ENCODE measurements at places on chromosomes 1 and 21.

GRCh38 chr1:151060007-151060656 lies at the start of gene MLLT11:
MLLT11 (plus strand) TSS chr1:151060397; CDS start chr1:151067225, 6,828 bp downstream.
- peak; percentile 15 for DNase-seq

DNA sequence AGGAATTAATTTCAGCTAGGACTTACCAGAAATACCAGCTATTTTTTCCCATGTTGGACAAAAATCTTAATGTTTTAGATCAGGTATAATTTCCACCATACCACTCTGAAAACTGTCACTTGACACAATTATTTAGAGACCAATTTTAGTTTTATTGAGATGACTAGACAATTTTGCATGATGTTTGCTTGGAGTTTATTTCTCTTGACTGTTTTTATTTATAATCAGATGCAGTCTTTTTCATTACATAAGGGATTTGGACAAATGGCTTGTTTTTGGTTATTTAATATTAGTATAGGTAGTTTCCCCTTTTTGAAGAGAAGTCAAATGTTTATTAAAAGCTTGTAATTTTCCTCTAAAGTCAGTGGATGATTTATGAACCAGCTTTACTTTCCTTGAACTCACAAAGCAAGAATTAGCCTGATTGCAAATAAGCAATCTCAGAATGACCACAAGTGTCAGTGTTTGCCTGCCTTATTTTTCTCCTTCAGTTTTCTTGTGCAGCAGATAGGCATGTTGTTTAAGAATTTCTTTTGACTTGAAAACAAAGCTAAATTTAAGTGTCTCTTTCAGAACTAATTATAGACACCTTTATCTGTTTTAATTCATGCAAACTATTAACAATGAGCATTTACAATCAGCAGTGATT lies 3.8 kb upstream of the B3GALT2 start:
- no peak for DNase-seq

DNA sequence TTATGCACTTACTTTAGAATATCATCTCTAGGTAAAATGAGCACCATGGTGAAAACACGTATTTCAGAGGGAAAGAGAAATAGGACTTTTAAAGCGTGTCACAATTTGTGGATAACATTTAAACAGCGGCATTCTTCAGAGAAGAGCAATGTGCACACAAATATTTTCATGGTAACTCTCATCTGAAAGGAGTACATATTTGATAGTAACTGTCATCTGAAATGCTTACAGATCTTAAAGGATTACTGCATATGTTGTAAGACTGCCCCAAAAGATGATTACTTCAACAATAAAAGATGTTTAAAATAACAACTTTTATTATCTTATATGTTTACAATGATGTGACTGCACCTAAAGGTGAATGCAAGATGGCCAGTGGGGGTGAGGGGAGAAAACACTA lies 408.8 kb downstream of the PLA2G4A start:
- no peak for DNase-seq

- no peak for DNase-seq
These were observed 588.1 kb downstream of the KIF26B start for GRCh38 chr1:245742896-245743295.

DNA sequence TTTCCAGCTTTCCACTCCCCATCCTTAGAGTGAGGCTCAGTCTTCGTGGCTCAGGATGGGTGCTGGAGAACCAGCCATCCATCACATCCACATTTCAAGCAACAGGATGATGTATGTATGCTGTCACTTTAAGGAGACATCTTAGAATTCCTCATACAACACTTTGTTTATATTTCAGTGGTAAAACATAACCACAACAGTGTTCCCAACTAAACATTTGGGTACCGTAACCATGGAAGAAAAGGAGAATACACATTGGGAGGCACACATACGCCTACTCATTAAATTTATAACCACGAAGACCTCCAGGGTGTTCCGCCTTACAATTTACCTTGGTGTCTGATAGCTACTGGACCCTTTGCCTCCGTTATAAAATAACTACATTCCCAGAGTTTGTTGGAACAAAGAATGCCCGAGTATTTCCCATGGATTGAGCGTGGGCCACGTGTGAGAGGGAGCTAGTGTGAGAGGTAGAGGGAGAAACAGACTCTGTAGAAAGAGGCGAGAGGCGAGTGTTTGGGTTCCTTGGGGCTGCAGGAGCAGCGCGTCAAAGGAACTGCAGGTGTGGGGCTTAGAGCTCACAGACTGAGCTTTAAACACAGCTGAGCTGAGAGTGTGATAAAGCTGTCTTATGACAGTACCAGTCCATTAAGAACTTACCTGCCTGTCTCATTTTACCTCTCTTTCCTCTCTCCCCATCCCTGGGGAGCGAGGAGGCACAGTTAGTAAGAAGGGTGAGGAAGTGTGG lies 111.5 kb upstream of the USP24 start:
- no peak for DNase-seq

GRCh38 chr1:72623299-72623708 lies 341.0 kb upstream of the NEGR1 start:
- DNase-seq = peak; percentile 62

DNA sequence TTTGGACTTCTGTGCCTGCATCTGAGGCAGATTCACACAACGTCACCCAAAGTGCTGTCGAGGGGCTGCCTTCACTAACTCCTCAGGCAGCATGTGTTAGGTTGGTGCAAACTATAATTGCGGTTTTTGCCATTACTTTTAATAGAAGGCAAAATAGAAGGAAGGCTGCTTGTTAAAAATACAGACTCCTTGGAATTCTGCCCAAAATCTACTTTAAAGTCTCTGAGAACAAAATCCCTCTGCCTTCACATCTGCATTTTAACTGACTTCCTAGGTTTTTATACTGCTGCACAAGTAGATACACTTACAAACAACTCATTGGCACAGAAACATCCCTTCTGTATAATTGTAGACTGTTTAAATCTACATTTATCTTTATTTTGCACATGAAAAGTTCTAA lies 41.3 kb upstream of the SLC19A2 start:
- no peak for DNase-seq

DNA sequence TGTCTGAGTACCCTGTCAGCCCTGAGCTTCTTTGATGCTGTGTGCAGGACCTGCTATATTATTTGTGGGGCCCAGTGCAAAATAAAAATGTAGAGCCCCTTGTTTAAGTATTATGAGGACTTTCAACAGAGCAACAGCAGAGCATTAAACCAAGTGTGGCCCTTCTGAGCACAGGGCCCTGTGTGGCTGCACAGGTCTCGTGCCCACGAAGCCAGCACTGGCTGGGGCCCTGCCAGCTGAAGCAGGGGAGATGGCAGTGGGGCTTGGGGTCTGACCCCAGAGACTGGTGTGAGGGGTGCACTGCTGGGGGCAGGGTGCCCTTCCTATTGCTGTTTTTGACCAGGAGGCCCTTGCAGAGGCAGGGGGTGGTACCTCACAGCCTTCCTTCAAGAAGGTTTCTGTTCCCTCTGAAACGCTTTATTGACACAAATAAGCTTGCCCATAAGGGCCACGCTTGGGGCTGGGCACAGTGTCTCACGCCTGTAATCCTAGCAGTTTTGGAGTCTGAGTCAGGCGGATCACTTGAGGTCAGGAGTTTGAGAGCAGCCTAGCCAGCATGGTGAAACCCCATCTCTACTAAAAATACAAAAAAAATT lies 2.2 kb upstream of the SEMA4A start:
- DNase-seq = peak; percentile 96

DNA sequence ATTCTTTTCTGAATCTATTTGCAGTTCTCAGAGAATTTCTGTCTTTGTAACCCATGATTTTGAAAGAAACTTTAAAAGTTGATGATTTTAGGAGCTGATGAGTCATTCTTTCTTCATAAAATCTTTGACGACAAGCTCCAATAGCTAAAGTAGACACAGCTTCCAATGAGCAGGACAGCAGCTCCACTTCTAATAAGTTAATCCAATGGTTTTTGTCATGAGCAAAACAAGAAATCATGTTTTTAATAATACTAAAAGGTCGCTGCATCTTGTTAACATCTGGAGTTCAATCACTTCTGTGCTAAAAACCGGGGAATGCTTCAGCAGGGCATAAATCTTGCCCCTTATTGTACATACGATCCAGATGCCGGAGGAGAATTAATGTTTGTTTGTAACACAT lies 48.9 kb upstream of the GORAB start:
- DNase-seq = no peak

DNA sequence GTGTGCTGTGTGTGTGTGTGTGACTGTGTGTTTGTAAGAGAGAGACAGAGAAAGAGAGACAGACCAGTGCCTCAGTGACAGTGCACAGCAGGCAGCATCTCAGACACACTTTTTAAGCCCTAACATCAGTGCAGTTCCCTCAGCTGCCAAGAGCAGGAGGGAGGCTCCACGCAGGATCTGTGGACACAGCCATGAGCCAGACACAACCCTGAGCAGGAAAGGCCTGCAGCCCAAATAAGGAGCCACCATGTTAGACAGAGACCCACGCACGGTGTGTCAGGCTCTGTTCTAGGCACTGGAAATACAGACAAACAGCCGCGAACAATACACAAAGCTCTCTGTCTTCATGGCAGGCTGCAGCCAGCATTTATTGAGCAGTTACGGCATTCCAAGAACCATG lies 445.5 kb downstream of the MATN1 start:
- DNase-seq = no peak

- DNase-seq = no peak
These were observed 440.5 kb downstream of the SMYD3 start for GRCh38 chr1:246066573-246066972.

DNA sequence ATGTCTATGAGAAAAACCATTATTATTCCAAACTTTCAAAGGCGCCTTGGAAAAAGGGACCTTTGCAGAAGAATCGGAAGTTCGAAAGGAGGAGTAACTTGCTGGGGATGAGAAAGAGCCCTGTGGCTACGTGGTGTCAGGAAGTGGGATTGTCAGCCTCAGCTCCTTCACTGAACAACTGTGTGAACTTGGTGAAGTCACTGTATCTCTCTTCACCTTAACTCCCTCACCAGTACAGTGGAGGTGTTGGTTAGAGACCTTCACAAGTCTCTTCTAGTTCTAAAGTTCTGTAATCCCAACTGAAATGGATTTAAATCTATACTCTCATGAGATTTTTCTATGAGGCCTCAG lies 285.6 kb downstream of the CACNA1E start:
- no peak for DNase-seq

DNA sequence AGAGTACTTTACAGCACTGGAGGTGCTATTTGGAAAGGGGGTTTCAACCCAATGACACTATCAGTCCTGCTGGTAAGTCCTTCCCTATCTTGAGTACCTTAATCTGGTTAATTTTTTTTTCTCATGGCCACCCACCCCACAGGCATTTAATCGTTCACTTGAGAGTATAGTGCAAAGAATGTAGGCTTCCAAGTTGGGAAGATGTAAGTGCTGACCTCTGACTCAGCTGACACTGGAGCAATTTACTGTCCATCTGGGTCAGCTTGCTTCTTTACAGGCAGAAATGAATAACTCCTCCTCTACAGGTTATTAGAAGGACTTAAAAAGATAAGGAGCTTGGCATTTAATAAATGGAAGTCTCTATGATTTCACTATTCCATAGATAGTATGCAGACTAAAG lies 89.6 kb downstream of the AK5 start:
- DNase-seq = no peak

DNA sequence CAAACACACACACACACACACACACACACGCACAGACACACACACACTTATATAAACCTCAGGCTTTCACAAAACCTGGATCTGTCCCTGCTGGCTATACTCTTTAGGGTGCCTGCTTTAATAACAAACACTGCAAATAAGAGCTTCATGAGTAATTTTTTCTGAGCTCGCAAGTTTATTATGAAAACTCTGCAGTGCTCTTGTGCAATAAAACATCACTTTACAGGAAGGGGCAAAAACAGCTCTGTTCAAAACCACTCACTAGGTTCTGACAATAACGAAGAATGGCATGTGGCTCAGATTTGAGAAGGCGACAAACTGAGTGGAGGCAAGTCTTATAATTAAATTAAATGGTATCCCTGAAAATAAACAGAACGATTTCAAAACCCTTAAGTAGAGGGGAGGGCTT lies 42.6 kb upstream of the CTPS1 start:
- DNase-seq = peak; percentile 62

DNA sequence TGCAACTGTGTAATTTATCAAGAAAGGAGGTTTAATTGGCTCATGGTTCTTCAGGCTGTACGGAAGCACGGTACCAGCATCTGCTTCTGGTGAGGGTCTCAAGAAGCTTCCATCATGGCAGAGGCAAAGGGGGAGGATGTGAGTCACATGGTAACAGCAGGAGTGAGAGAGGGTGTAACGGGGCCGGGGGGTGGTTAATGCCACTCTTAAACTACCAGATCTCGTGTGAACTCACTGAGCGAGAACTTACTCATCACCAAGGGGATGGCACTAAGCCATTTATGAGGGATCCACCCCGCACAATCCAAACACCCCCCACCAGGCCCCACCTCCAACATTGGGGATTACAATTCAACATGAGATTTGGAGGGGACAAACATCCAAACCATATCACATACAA lies 21.0 kb upstream of the IFFO2 start:
- no peak for DNase-seq

- DNase-seq = no peak
These were observed 463.8 kb downstream of the USP25 start for GRCh38 chr21:16193496-16194094.

DNA sequence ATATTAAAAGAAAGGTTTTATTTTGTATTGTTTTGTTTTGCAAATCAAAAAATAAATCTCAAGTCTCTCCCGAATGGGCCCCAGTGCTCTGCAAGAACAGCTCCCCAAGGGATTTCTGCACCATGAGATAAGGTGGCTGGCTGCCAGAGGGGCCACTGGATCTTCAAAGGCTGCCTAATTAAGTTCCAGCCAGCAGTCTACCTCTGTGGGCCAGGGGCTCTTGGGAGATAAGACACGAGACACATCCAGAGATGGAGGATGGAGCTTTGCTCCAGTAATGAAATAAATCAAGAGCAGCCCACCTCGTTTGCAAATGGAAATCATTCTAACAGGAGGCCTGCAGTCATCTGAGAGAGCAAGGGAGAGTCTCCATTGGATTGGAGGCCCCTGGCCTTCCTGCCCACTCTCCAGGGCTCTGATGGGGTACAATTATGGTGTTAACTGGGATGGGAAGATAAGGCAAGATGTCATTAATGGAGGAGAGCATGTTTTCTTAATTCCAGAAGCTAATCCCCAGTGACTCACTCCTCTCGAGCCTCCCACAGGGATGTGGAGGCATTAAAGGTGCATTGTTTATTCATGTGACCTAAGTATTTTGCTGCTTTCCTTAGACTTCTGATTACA lies 155.2 kb upstream of the KAZN start:
- no peak for DNase-seq
